ENCODE measurements at places on chromosomes 11 and 22. TPM values are rescaled to one million over a fixed set of nuclear protein-coding genes. Genes with fewer than 3 reads are reported as not detected.

RASSF10 gene
- total RNA-seq, result 2.4 TPM

LARGE2 gene
- total RNA-seq, result 0.41 TPM

MS4A7 gene
- total RNA-seq, result 1.2 TPM

SCUBE1 gene
- 26.1 TPM for total RNA-seq

CSTF3 gene
- total RNA-seq, result 66.9 TPM

NUP160 gene
- total RNA-seq, result 57.5 TPM

MICAL3 gene
- 44.8 TPM for total RNA-seq

SELENOM gene
- total RNA-seq, result 11.8 TPM

MS4A15 gene
- not detected for total RNA-seq

LMNTD2 gene
- not detected for total RNA-seq

OR10A2 gene
- total RNA-seq, result not detected

FAM111A gene
- 7.3 TPM for total RNA-seq

GUCY1A2 gene
- 108 TPM for total RNA-seq

NAALAD2 gene
- 6.9 TPM for total RNA-seq

OR52I1 gene
- not detected for total RNA-seq

DNA sequence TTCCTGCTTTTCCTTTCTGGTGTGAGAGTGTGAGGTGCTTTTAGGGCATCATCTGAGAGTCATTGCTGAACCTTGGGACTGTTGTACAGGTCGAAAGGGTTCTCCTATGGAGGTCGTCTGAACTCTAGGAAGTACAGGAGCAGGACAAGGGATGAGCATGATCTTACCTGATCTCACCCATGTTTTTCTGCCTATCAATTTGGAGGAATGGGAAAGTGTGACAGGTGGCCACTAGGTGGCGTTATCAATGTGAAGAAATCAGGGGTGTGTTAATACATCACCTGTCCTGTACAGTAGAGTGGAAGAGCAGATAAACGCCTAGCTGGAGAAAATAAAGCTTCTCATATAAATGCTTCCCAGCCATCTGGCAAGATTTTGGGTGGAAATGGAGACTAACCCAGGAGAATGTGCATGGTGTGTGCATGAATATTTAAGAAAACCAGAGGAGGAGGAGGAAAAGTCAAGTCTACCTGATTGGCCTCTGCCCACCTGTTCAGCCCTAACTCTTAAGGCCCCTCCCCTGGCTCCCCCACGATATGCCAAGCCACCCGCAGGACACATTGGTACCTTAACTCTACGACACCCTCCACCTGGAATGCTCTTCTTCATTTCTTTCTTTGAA lies 72.0 kb upstream of the NARS2 start:
- no peak for DNase-seq

GRCh38 chr11:78147807-78148206 lies 8.4 kb upstream of the ALG8 start:
- DNase-seq, result no peak

GRCh38 chr11:11966826-11967668 lies 41.4 kb downstream of the DKK3 start:
- peak; percentile 18 for DNase-seq

- DNase-seq, result no peak
Measured at GRCh38 chr22:48713272-48714205, 1114.1 kb downstream of the BRD1 start.

GRCh38 chr11:102780491-102780918 lies at the start of gene MMP10:
TSS of gene MMP10 (minus strand) at chr11:102780628. CDS start at chr11:102780591, 37 bp downstream.
- no peak for DNase-seq

DNA sequence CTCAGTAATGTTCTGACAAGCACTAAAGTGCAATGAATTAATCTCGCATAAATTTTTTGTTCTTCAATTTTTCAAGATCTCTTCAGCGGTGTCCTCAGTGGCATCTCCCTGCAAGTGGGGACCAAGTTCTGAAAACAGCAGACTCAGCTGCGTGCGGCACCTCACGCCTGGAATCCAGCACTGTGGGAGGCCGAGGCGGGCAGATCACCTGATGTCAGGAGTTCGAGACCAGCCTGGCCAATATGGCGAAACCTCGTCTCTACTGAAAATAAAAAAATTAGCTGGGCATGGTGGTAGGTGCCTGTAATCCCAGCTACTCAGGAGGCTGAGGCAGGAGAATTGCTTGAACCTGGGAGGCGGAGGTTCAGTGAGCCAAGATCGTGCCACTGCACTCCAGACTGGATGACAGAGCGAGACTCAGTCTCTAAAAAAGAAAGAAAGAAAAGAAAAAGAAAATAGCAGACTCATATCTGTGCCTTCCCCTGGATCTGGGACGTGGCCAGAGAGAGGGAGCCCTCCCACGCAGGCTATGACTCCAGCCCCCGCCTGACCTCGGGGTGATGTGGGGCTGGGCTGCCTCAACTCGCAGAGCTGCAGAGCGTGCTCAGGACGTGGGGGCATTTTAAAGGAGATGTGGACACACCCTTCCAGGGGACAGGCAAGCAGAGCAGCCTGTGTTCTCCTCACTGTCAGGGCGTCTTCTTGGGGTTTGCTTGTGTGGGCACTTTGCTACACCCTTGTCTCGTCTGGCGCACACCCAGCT lies 346.6 kb downstream of the BRD1 start:
- no peak for DNase-seq

DNA sequence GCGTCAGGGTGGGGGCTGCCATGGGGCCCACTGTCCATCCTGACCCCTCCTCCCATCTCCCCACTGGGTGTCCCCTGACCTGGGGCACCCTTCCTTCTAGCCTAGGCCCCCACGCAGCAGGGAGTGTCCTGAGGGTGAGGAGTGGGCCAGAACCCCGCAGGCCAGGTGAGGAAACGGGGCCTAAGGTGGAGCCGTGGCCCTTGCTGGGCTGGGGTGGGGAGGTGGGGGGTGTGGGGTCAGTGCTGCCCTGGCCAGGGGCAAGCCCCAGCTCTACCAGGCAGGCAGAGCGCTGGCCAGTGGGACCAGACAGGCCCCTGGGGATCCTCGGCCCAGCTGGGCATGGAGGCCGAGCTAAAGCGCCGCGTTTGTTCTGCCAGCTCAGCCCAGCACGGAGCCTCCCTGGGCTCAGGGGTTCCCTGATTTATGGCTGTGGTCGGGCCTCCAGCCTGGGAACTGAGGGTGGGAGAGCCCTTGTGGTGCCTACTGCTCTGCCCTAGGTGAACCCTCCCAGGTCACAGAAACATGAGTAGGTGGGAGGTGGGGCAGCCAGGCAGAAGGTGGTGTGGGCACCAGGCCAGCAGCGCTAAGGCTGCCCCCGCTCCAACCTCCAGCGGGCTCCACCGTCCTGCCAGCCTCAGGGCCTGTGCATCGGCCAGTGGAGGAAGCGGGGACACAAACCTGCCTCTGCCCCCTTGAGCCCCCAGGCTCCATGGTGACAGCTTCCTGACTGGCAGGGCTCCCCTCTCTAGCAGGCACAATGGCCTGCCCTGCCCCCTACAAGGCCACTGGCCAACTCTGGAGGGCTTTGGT lies 22.4 kb downstream of the TRMU start:
- DNase-seq, result no peak

DNA sequence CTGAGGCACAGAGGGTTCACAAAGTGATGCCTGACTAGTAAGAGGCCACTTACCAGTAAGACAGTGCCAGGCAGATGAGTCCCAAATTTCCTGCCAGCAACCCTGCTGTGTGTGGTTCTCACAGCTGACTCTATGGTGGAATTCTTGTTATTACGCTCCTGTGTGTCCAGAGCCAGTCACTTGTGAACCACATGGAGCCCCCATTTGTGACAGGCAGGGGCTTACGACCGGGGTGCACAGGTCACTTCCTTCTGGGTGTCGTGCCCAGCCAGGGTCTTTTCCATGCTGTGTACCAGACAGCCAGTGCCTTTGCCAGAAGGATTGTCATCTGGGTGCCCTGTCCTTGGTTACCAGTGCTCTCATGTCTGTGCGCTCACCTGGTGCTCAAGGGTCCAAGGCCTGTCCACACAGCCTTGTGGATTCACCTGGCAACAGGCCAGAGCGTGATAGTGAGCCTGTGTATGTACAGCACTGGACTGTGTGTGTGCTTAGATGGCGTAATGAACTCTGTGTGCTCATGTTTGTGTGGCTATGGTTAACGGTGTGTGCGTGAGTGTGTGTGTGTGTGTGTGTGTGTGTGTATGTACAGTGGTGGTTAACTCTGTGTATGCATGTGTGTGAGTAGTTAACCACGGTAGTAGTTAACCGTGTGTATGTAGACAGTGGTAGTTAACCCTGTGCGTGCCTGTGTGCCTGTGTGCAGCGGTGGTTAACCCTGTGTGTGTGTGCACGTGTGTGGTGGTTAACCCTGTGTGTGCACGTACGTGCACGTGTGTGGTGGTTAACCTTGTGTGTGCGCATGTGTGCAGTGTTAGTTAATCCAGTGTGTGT lies 18.6 kb downstream of the GRAMD4 start:
- DNase-seq, result no peak

DNA sequence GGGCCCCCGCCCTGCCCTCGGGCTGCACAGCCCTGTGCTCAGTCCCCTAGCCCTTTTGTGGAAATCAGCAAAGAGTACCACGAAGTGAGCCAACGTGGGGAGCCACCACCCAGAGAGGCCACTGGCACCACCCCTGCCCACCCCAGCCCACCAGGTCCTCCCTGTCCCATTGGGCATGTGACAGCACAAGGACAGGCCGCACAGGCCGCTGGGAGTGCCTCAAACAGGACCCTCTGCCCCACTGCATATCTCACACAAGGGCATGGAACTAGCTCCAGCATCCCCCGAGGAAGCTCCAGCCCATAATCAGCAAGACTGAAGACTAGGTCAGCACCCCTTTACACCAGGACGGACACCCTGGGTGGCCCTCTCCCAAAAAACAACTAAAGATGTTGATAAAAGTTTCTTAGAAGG lies 29.7 kb downstream of the GNB1L start:
- DNase-seq, result no peak

DNA sequence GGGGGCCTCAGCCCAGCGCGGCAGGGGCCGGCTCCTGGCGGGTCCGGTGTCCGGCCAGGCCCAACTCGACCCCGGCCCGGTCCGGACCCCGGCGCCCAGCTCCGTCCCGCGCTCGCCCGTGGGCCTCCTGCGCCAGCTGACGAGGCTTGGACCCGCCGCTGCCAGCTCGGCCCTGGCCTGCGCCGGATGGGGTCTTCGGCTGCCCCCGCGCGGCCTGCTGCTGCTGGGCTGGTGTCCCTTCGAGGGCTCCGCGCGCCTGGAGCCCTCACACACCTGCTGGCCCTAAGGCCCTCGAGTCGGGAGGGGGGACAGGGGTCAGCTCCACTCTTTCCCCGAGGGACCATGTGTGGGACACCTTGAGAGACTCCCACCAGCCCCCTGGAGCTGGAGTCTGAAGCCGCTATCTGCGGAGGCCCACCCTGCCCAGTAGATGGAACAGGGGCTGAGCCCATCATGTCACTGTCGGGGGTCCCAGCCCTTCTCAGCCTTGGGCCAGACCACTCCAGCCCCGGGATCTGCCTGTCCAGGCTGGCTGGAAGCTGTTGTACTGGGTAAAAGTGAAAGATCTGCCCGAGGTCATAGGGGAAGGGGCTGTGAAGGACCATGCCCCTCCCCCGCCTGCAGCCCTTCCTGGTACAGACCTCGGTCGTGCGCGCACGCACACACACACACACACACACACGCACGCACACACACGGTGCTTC lies 768 bp upstream of the CDKN1C start:
- DNase-seq, result no peak

DNA sequence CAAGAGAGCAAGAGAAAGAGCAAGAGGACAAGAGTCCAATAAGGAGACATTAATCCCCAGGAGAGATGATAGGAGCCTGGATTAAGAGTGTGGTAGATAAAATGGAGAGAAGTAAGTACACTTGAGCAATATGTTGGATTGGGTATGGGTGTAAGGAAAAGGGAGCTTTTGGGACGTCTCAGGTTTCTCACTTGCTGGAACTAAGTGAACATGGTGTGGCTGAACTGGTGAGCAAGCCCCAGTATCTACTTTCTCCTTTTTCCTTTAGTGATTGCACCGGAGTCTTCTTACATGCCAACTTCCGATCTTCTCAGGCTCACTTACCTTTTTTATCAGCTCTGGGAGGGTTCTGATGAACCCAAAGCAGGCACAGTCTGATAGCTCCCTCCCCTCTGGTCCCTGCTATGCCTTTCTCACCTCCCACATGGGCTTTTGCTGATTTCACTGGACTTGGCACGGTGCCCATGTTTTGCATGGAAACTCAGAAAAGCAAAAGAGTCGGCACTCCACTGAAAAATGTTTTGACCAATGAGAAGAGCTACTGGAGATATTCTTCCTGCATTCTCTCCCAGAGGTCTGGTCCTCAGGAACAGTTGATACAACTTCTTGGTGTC lies 14.5 kb upstream of the APLNR start:
- no peak for DNase-seq

DNA sequence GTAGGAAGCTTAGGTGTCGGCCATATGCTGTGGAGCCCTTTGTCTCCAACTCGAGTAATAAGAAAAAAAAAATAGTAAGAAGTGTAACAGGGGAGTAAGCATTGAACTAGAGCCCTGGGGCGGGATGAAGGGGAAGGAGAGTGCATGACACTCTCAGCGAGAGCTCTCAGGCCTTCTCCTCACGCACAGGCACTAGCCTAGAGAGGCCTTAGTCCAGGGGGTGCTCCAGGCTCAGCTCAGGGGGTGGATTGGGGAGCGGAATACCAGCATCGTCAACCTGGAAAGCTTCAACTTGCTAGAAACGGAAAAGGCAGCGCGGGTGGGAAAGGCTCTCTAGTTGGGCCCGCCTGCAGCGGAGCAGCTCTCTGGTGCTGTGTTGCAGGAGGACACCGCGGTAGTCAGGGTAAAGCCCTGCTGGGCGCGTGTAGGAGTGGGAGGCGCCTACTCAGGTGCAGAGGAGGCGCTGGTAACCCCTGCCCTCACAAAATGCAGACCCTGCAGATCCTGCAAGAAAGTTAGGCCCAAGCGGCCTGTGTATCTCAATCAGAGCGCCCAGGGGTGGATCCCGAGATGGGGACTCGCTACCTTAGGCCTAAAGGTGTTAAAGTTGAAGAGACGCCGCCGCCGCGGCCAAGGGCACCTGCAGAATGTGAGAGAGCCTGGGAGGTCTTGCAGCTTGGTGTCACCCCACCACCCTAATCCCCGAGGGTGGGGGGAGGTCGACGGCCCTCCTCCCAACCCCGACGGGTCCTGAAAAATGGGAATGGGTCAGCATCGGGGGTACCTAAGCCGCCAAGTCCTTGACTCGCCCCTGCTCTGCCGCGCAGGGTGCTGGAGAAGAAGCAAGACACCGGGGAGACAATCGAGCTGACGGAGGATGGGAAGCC lies 2.8 kb downstream of the SLC17A6 start:
- no peak for DNase-seq

- no peak for DNase-seq
Measured at GRCh38 chr11:128630367-128631230, 43.2 kb upstream of the ETS1 start.

- DNase-seq, result no peak
Measured at GRCh38 chr11:108302121-108302785, 79.4 kb downstream of the ATM start.

- DNase-seq, result no peak
Measured at GRCh38 chr11:27973851-27974536, 134.0 kb downstream of the KIF18A start.

- no peak for DNase-seq
Measured at GRCh38 chr11:3853899-3854659, 1.4 kb upstream of the STIM1 start.

GRCh38 chr22:23217171-23218052 lies 37.1 kb downstream of the BCR start:
- no peak for DNase-seq
